ENCODE measurements at places on chromosomes 6 and 20.

DNA sequence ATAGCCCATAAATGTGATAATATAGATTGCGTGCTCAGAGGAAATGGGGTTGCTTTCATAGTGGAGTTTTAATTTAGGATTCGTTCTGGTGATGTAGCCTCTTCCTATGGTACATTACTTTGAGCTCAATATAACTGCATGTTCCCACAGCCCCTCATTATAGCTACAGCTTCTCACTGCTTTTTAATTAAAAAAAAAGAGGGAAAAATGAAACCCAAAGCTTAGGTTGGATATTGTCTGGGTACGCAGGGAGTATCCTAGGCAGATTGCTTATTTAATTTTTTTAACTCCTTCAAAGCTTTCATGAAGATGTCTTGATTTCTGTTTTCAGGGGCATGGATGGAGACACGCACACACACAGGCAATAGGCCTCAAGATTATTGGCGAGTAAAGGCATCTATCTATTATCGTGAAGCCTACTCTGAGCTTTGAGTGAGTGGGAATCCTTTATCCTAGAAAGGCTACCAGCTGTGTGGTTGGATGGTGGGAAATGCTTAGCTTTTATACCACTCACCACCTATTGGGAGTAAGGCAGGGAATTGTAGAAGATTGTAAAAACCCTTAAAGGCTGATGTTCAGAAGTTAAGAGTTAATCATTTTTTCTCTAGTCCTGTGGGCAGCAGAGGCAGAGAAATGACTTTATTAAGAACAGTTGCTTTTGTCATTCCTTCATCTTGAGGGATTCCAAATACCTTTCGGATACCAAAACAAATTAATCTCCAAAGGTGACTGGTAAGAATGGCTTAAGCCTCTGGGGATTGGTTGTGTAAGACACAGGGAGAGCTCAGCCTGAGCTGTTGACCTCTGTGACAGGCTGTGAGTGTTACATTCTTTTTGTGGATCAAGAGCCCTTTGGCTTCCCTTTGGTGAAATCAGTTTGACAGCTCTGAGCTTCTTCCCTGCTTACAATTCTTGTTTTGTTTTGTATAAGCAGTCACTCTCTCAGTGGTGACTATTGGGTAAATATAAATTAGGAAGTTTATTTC is 33.4 kb downstream of the CTNNBL1 start:
- DNase-seq: no peak

- no peak for DNase-seq
Measured at GRCh38 chr6:163962627-163963117, 548.2 kb downstream of the QKI start.

DNA sequence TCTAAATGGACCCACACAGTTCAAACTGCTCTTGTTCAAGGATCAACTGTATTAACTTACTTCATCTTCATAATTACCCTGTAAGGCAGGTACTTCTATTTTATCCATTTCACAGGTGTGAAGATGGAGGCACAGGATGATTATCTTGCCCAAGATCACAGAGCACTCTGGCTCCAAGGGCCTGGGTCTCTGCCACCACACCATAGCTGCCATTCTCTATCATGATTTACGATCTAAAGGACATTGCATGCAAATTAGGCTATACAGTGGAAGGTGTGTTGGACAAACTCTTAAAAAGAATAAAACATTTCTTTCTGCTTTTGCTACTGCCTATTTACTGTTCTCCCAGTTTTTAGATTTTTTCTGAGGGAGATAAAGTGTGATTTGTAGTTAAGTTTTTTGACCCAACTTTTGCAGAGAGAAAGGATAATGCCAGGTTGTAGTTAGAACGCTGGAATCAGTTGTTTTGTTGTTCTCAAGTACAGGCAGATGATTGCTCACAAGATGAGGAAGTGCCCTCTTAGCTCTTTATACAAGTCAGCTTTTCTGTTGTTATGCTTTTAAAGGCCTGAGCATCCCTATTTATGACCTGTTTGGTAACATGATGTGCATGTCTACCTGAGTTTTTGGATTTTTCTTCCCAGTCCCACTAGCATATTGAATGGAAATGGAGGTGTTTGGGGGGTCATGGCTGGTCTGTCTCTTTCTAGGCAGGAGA is 247.9 kb downstream of the ZFAND3 start:
- no peak for DNase-seq

DNA sequence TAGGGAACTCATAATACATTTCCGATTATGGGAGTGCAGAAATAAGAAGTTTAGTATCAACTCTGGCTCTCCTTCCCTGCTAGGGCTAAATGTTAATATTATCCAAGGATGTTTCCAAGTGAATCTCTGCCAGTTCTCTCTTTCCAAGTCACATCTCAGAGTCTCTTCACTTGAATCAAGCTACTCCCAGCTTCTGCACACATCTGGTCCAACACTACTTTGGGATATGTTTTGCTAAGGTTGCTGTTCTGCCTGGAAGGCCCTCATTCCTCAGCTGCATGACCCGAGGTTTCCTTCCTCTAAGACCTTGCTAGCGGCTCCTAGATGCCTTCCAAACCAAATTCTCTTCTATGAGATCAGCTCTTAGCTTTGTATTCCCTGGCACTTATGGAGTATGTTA is 331.8 kb downstream of the GJA1 start:
- no peak for DNase-seq

GRCh38 chr6:116036885-116037284 is 23.8 kb downstream of the FRK start:
- DNase-seq: no peak

DNA sequence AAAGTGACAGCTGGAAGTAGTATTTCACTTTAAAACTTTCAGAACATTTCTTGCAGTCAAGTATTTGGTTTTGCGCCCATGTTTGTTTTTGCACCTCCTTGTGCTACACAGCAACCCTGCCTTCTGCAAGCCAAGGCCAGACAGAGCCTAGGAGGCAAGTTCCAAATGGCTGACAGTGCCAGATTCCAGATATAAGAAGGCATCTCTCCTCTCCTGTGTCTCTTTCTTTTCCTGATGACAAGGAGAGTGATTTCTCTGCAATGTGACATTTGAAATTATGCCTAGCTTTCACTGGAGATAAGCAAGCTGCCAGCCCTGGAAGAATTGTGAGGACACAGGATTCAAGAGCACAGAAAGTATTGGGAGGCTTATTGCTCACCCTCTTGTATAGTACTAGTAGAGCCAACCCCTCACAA is 149.1 kb upstream of the TENT5A start:
- no peak for DNase-seq

GRCh38 chr6:118042855-118043254 is 135.8 kb downstream of the SLC35F1 start:
- no peak for DNase-seq

DNA sequence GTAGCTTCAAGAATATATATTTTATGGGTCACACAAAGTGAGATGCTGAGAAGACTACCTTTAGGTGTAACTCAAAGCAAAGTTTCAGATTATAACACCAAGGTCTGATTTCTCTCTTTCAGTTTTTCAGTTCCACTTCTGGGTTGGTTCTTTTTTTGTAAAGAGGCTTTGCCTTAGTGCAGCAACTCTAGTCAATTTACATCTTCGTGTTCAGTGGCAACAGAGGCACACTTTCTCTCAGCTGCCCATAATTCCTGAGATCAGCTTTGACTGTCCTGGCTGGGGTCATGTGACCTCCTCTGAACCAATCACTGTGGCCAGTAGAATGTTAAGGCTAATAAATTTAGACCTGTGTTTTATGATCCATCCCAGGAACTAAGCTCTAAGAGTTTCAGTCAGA is 120.2 kb downstream of the TINAG start:
- DNase-seq: no peak

DNA sequence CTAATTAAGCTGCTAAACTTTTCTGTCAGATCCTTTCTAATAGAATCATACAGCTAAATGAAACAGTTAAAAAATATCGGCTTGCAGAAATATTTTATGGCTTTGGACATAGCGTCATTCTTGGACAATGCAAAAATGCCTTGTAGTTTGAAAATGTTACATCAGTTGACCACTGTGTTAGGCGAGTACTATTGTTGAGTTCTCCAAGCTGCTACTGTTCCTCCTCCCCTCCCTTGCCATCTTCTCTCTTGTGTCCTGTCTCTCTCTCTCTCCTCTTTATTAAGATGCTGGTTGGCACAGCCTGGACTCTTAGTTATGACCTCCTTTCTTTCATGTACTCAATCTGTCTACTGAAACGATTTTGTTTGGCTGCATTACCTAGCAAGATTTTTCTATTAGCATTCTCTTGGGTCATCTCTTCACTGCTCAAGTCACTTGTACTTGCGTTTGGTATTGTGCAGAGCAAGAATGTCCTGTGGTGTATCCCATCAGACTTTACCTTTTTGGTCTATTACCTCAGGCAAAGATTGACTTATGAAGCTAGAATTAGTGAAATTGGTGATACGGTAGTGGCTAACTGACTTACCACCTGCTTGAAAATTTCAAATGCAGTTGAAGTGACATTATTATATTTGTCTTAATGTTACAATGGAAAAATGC is 127.9 kb downstream of the FARS2 start:
- no peak for DNase-seq

GRCh38 chr6:33670971-33671743 is 40.3 kb downstream of the UQCC2 start:
- no peak for DNase-seq

DNA sequence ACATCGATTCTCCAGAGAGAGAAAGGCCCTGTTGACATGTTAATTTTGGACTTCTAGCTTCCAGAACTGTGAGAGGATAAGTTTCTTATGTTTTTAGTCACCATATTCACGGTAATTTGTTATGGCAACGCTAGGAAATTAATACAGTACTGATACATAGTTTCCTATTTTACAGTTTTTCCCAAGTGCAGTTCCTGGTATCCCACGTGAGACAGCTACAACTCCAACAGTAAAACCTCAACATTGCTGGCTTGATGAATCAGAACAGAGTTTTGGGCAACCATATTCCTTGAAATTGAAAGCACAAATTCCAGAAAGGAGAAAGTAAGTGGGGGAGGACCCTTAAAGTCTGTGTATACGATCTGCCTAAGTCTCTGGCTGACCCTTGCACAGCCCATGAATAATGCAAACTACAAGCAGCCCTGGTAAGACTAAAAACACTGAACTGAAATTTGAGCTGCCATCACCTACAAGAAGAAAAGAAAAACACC is 505.1 kb upstream of the NRSN1 start:
- DNase-seq: no peak

DNA sequence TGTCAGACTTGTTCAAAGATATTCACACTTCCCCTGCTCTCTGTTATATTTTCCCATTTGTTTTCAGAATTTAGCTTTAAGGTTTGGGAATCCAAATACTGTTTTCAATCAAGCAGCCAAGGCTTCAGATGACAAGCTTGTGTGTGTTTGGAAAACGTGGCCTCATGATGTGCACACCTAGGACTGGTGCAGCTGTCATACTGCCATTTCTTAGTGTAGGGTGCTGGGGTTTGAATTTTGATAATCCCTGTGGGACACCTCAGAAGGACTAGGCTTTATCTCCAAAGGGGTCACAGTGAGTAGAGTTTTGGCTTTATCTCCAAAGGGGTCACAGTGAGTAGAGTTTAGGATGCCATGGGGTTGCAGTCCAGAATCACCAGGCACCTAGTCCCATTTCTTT is 65.3 kb upstream of the JAG1 start:
- no peak for DNase-seq

GRCh38 chr6:44339301-44339700 is 3.1 kb upstream of the SPATS1 start:
- no peak for DNase-seq

DNA sequence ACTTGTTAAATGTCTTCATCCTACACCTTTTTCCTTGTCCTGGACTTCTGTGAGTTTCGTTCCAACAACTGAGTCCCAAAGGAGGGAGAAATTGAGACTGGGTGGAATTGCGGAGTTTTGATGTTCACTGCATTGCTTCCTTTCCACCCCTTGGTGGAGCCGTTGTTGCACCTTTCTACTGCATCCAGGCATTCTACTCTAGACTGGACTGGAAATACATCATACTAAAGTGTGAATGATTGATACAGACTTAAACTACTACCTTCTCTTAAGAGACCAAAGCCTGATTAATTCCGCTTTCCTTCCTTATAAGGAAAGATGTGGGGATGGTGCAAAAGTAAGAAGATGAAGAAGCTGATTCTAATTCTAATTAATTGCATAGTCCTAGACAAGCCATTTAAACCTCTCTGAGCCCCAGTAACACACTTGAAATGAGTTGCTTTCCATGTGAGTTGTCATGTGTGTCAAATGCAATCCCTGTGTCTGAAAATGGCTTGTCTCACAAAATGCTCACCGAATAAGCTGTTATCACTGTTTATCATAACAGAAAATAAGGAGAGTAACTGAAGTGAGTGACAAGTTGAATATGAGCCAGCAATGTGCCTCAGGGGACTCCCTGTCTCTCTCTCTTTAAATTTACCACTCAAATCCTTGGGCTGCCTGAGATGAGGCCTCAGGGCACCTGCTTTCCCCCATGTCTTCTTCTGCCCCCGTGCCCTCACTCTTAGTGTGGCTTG is 338.3 kb upstream of the CHD6 start:
- DNase-seq: no peak

DNA sequence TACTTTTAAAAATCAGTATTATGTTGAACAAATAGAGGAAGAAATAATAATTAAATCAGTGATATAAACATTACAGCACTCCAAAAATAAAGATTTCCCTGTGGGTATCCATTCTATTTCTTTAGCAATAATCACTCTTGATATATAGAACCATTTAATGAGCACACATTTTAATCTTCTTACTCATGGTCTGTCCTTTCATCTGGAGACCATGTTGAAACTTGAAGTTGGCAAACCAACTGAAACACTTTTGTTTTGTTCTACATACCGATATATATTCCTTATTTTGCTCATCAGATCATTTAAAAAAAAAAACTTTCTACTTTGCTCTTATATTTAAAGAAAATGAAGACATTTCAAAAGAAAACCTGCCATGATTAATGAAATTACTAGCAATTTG is 13.4 kb downstream of the C6orf58 start:
- DNase-seq: no peak

DNA sequence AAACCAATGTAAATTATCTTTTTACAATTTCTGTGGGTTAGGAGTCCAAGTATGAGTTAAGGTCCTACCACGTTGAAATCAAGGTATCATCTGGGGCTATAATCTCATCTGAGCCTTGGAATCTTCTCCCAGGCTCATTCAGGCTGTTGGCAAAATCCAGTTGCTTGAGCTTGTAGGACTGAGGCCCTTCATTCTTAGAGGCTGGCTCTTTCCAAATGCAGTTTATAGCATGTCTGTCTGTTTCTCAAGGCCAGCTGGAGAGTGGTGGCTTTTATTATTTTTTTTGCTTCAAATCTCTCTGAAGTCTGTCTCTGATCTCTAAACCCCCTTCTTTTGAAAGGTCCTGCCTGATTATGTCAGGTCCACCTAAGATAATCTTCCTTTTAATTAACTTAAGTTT is 177.2 kb upstream of the ASCC3 start:
- no peak for DNase-seq

- DNase-seq: no peak
Measured at GRCh38 chr6:168280899-168281245, 38.7 kb downstream of the DACT2 start.

Data from stimulated activated naive CD4-positive, alpha-beta T cell treated with Interleukin-2 at 50 U/mL for 16 hours (primary cell).